ENCODE measurements at places on chromosomes 7 and 10.

GRCh38 chr10:131195116-131195515 lies 116.4 kb downstream of the TCERG1L start:
- DNase-seq, result no peak

DNA sequence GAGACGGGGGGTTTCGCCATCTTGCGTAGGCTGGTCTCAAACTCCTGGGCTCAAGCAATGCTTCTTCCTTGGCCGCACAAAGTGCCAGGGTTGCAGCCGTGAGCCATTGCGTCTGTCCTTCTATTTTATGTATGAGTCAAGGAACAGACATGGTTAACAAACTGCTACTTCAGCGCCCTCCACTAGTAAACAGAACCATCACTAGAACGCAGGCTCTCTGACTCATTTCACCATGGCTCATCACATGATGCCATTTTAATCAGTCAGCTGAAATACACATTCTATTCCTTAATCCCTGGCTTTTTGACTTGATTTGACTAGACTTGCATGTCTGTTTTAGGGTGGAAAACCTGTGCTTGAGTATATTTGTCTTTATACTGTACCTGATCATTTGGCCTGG lies 41.3 kb downstream of the CELF2 start:
- peak; percentile 61 for DNase-seq

DNA sequence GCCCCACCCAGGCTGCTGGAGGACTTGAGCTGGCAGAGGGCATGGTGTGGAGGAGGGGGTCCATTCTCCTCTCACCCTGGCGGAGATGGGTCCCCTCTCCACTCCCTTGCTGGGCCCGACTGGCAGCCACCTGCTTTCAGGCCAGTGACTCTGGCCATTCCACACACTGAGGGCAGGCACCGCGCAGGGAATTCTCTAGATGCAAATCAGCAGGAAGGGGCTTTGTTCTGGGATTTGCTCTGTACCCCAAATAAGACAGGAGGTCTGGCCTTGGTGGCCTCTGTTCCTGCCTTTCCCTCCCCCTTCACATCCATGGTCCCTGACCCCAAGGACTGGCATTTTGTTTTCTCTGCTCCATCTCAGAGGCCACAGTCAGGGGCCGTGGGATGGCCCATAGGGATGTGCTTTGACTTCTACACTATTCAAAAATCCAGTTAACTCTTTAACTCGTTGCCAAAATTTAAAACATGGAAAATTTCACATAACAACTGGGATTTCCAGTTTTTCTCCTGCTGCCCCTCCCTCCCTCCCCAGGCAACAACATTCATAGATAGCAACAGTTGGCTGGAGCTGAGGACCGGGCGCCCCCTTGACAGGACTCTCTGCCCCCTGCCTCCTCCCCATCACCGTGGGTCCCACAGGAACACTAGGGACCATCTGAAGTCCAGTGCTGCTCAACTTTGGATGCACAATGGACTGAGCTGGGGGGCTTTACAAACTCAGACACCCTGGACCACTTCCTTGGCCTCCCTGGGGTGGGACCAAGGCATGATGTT lies 33.9 kb downstream of the PPIF start:
- no peak for DNase-seq

DNA sequence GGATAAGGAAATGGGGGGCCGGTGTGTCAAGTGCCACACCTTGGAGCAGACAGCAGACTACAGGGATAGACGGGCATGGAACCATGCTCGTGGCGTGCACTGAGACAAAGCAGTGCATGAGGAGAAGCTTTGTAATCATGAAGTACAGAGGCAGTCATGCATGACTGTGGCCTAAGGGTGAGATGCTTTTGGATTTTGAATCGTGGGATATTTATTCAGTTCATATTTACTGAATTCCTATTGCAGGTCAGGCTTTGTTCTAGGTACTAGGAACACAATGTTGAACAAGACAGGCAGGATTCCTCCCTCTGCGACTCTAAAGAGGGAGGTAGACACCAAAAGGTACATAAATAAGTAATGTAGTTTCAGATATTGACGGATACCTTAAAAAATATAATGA lies 597.6 kb downstream of the PARD3 start:
- no peak for DNase-seq

DNA sequence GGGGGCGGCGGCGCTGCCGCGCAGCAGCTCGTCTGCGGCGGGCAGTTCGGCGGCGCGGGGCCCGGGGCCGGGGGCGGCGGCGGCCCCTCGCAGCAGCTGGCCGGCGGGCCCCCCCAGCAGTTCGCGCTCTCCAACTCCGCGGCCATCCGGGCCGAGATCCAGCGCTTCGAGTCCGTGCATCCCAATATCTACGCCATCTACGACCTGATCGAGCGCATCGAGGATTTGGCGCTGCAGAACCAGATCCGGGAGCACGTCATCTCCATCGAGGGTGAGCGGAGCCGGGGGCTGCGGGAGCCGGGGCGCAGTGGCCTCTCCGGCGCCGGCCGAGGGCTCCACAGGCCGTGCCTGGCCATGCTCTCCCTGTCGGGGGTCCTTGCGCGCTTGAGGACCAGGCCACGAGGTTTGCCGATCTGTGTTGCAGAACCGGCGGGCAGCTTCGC lies 548 bp downstream of the AGAP3 start:
- DNase-seq, result no peak
